ENCODE measurements at places on chromosomes 3 and 15.

- DNase-seq = no peak
Observed at GRCh38 chr3:47825590-47825989, 22.7 kb downstream of the DHX30 start.

DNA sequence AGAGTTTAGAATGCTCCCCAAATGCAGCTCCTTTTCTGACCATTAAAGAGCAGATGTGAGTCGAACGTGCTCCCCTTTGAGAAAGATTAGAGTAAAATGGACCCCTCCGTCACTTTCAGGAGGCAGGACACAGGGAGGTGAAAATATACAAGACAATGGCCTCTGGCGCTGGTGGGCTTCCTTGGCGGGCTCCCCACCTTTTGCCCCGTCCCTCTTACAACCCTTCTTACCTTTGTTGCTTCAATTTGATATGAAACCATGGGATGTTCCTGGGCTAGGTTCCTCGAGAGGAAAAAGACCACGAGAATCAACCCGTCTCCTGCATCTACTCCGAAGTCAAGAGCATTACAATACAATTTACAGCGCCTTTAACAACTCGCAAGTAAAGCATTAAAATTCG is 214.2 kb downstream of the MEIS2 start:
- no peak for DNase-seq

DNA sequence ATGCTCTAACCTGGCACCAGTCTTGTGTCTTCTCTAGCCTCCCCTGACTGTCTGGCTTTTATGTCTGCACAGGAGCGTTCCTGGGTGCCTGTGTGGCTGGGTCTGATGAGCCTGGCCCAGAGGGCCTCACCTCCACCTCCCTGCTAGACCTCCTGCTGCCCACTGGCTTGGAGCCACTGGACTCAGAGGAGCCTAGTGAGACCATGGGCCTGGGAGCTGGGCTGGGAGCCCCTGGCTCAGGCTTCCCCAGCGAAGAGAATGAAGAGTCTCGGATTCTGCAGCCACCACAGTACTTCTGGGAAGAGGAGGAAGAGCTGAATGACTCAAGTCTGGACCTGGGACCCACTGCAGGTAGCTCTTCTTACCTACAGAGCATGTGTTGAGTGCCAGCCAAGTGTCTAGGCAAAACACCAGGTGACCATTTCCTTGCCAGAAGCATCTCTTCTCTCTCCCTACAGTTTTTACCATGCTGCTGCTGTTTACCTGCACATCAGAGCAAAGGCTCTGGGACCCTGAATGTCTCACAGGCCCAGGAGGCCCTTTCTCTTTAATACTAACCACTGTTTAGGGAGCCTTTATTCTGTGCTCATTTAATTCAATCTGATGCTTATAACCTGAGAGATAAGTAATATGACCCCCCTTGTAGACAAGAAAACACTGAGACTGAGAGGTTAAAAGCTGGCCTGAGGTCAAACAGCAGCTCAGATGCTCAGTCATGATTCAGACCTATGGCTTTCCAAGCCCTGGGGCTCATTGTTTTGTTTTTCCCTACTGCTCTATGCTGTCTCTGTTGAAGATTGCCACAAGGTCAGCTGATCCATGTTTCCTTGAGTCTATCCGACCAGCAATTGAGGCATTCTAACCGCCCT is 10.4 kb downstream of the PODXL2 start:
- DNase-seq = no peak

DNA sequence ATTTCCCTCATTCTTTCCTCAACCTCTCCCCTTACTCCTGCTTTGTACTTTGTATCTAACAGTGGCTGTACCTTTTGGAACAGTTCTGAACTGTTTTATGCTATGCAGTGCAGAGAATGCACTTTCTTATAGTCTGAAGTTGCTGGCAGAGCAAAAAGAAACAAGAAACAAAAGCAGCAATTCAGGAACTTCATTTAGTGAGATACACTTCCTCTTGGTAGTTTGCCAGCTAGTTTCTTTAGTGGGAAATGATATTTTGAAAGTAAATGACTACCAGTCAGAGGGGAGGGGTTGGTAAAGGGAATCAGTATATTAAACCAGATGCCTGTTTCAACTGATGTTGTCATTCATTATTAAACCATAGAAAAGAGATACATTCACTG is 55.0 kb upstream of the CHD2 start:
- no peak for DNase-seq

DNA sequence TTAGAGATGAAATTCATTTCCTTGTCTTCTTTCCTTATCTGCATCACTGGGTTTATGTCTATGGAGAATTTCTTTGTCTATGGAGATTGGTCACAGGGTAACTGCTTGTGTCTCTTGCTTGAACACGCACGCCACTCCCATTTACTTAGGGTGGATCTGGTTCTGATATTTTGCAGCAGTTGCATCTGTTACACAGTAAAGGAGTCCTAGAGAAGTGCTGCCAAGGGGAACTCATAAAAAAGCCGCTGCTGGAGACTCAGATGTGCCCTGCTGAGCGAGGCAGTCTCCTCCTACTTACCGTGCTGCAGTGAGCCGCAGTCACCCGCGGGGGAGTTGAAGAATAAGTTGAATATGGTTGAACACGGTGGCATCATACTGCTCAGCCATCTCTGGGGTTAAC is 105.2 kb upstream of the KLHL25 start:
- DNase-seq = no peak

- no peak for DNase-seq
Observed at GRCh38 chr3:35241236-35241635, 398.1 kb upstream of the ARPP21 start.

- DNase-seq = no peak
Observed at GRCh38 chr3:67325231-67325630, 327.1 kb downstream of the KBTBD8 start.

DNA sequence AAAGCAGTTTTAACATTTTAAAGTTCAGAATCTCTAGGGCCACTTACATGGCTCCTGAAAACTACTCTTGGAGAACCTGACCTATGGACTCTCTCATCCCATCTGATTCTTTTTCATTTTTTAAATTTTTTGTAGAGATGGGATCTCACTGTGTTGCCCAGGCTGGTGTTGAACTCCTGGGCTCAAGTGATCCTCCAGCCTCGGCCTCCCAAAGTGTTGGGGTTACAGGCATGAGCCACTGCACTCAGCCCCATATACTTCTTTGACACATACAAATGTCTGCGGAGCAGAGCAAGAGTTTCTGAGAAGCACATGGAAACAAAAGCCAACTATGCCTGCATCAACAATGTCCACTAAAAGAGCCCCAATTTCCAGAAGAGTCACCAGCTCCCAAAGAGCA is 189.8 kb downstream of the FOXP1 start:
- DNase-seq = no peak

GRCh38 chr3:77372634-77373346 is 332.9 kb downstream of the ROBO2 start:
- DNase-seq = no peak

DNA sequence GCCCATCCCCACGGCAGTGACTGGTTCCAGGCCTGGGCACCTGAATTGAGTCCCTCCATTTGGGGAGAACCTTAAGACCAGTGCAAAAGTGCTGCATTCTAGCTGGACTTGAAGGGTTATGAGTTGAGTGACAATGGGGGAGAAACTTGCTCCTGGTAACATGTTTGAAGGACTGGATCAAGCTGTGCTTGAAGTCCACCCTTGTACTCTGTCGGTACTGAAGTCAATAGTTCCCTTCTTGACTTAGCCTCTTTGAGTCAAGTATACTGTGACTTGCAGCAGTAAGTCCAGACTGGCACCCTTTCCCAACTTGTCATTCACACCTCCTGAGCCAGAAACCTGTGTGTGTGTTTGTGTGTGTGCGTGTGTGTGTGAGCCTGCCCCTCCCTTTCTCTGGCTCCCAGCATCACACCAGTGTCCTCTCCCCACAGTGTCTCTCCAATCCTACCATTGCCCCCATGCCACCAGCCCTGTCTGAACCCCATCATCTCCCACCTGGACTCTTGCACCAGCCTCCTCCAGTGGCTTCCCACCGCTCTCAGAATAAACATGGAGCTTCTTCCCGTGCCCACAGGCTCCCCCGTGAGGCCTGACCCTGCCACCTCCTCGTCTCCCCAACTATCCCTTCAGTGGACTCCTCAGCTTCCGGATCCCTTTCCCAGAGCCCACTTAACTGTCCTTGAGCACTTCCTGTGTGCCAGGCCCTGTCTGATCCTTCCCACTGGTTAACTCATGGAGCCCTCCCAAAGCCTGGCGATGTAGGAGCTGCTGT is 10.2 kb upstream of the FBLN2 start:
- no peak for DNase-seq

DNA sequence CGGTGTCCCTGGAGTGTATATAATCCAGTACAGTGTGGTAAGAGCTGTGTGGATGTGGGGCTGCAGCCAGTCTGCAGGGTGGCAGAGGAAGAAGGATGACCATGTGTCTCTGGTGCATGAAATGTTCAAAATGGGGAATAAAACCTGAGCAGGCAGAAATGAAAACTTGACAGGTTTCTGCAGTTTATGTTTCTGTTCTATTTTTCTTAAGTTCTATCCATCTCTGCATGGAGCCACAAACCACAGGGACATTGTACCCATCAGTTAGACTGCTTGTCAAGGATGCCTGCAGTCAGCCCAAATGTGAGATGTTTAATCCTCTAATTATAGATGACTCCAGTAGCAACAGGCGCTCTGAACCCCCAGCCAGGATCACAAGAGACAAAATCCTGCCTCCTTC is 216.7 kb downstream of the IL20RB start:
- DNase-seq = no peak

- DNase-seq = no peak
Observed at GRCh38 chr15:92411256-92411655, 17.6 kb downstream of the ST8SIA2 start.

DNA sequence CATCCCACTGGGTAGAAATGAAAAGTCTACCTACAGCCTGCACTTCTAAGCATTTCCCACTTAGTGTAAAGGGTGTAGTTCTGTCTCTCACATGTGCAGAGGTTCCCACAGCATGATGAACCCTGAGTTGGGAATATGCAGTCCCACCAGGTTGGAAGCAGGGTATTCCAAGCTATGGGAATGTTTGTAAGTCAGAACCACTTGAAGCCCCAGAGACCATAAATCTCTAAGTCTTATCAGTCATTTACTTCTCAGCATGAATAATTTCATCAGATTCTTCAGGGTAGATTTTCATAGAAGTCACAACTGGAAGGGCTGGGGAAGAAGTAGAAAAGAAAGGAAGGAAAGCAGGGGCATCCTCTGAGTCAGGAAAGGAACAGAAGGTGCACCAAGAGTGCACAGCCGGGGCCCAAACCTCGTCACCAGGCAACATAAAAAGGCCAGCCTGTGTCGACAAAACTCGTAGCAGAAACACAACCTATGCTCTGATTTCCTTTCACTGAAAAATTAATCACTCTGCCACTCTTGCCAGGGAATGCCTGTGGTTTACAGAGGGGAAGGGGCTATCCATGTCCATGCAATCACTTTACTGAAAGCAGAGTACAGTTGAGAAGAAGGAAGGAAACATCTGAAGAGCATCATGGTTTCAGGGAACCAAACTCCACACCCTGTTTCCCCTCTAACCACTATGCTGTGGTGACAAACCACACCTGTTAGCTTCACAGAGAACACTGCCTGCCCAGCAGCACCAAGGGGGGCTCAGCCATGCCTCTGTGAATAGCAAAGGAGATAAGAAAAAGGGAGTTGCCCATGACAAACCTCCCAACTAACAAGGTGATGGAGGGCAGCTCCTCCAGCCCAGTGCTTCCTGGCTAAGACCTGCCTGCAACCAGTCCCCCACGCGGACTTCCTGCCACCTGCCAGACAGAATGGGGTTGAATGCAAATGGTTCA is 40.5 kb downstream of the SH3BP5 start:
- no peak for DNase-seq

DNA sequence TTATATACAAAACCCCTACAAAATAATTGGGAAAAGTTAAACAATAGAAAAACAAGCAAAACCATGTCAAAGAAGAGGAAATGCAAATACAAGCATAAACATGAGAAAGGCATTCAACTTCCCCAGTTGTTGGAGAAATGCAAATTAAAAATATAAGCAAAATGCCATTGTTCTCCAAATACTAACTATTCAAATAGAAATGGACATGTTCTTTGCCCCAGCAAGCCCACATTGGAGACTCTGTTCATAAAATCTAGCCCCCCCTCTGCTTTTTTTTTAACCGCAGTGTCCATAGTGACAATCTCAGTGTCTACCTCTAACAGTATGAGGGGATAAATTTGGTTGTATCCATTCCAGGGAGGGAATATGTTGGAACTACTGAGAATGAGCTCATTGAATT is 59.7 kb upstream of the LCTL start:
- DNase-seq = no peak

GRCh38 chr3:124213641-124214040 is 221.7 kb upstream of the ROPN1 start:
- DNase-seq = no peak

DNA sequence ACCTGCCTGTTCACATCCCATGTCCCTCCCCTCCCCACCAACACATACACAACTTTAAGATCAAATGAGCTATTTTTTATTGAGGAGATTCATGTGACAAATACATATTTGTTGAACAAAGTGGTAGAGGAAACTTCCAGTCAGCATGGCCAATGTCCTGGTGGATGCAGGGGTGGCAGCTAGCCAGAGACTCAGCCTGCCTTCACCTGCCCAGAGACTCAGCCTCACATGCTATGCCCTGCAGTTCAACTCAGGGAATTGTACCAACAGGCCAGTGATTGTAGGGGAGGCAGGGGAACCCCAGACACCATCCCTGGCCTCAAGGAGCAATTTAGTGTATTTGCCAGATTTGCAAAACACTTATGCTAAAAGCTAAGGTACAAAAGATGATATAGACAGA is 136.6 kb downstream of the OPA1 start:
- no peak for DNase-seq

- DNase-seq = no peak
Observed at GRCh38 chr3:130787422-130788068, 40.9 kb upstream of the PIK3R4 start.

DNA sequence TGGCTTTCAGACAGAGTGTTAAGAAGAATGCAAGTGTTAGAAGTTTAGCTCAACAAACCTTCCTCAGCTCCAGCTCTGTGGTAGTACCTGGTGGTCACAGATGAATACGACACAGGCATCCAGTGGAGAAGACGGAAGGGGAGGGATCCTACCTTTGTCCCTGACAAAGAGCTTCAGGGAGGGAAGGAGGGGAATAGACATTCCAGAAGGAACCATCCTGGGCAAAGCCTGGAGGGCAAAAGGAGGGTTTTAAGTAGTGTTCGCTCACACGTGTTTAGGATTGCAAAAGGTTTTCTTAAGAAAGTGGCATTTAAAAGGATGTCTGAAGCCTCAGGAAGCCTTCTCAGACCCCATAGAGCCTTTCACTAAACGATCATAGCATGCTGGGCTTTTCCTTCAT is 2.8 kb downstream of the CHCHD4 start:
- no peak for DNase-seq

- DNase-seq = peak; percentile 72
Observed at GRCh38 chr3:195900436-195901355, 7.7 kb downstream of the TNK2 start.

- DNase-seq = no peak
Observed at GRCh38 chr15:63715818-63716217, 117.9 kb downstream of the HERC1 start.
